ENCODE measurements at places on chromosomes 11 and 22.

- no peak for DNase-seq
Observed at GRCh38 chr11:44267750-44268613, 42.0 kb downstream of the ALX4 start.

GRCh38 chr11:79388201-79388600 is 52.6 kb downstream of the TENM4 start:
- DNase-seq: no peak

- DNase-seq: no peak
Observed at GRCh38 chr22:38327805-38328204, 10.6 kb upstream of the CSNK1E start.

GRCh38 chr22:19526702-19527111 is 2.5 kb upstream of the CLDN5 start:
- DNase-seq: no peak

GRCh38 chr11:110295531-110296225 is 736 bp downstream of the RDX start:
- DNase-seq: no peak

DNA sequence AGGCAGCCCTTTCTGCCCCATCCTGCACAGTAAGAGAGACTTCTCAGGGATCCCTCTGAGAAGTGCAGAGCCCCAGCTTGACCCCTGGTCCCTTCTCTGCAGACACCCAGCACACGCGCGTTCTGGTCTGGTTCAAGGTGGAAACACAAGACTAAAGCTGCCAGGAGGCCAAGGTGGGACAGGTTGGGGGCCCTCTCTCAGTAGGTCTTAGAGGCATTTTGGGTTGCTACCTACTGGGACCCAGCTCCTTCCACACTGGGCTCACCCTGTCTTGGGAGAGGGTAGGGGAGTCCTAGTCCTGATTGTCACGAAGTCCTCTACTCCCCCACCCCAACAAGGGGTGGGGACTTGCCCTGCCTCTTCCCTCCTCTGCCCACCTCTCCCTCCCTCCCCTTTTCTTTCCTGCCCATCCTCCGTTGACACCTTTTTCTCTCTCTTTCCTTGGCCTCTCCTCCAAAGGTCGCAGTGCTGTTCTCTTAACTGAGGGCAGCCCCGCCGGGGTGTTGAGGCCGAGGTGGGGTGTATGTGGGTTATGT is 763 bp upstream of the SOX10 start:
- DNase-seq: no peak

DNA sequence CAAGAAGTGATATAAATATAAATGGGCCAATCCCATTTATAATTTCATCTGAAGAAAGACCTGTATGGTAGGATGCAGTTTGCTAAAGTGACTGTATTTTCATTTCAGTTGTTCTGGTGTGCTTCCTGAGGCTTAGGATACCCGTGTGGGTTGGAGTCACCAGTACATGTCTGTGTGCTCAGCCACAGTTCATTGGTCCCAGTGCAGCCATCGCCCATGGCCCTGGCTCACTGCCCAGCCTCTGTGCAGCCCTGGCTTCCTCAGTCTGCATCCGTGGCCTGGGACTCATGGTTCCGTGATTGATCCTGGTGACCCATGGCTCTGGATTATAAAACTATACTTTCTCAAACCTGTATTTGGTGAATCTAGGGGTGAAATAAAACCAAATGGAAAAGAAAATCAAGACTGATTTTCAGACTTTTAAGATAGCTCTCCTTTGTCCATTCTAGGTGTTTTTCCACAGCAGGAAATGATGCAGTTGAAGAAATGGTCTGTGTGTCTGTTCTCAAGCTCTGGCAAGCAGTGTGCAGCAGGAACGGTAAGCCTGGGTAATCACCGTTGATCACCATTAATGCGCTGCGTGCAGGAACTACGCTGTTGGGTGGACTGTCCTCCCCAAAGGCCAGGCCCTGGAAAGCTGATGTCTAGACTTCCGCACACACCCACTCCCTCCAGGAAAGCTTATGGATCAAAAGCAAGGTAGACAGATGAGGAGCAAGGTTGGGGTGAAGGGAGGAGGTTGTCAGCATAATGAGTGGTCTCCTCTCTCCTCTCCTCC is 27.2 kb downstream of the TTC12 start:
- DNase-seq: no peak

DNA sequence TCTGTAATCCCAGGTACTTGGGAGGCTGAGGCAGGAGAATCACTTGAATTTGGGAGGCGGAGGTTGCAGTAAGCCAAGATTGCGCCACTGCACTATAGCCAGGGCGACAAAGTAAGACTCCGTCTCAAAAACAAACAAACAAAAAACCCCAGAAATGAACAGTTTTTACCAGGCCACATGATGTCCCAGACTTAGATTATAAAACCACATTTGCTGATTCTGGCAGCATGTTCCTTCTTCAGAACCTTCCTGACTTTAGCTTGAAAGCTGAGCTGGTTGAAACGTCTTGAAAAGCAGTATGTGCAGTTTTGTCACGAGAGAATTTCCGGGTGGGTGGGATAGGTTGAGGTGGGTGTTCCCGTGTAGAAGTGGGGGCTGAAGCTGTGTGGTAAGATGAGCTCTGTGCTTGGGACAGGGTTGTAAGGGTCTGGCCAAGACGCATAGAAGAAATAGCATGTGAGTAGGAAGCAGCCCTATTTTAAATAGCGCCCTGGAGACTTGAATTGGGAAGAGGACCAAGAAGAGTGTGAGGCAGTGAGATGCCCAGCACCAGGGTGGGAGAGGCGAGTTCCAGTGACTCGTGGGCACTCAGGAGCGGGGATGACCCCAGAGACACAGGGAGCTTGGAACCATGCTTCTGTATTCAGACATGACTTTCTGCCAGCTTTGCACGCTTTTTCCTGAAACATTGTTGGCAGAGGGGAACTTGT is 7.6 kb downstream of the AP2A2 start:
- DNase-seq: no peak

GRCh38 chr11:1451781-1452470 is 34.7 kb downstream of the MOB2 start:
- no peak for DNase-seq

DNA sequence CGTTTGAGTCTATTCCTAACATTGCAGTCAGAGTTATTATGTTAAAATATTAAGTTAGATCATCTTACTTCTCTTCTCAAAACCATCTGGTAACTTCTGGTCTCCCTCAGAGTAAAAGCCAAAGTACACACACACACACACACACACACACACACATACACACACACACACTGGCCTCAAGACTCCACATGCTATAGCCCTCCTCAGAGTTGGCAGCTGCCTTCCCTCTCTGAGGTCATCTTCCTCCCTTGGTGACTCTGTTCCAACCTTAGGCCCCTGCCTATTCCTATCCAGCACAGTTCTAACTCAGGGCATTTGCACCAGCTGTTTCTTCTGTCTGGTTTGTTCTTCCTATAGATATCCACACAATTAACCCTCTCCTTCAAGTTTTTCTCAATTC is 272.0 kb upstream of the SESN3 start:
- no peak for DNase-seq

DNA sequence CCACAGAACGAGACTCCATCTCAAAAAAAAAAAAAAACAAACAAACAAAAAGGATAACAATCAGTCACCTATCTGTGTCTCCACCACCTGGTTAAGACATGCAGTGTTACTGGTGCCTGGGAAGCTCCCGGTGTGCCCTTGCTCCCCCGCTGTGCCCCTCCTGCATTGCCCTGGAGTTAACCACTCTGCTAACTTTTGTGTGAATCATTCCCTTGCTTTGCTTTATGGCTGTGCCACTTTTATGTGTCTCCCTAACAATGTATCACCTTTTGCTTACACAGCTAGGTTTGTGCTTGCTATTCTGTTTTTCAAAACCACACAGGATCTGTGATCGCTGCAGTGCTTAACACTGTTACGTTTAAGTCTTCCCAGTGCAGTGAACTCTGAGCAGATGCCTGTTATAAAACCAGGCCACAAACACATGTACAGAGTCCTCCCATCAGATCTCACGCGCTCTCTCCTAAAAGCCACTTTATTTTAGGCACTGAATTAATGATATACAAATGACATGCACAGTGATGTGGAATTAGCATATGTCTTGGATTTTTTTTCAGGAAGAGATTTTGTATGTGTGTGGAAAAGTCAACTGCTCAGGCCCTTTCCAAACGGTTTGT is 69.9 kb downstream of the BUD13 start:
- no peak for DNase-seq

- DNase-seq: no peak
Observed at GRCh38 chr22:41848468-41848867, 15.6 kb downstream of the SREBF2 start.

DNA sequence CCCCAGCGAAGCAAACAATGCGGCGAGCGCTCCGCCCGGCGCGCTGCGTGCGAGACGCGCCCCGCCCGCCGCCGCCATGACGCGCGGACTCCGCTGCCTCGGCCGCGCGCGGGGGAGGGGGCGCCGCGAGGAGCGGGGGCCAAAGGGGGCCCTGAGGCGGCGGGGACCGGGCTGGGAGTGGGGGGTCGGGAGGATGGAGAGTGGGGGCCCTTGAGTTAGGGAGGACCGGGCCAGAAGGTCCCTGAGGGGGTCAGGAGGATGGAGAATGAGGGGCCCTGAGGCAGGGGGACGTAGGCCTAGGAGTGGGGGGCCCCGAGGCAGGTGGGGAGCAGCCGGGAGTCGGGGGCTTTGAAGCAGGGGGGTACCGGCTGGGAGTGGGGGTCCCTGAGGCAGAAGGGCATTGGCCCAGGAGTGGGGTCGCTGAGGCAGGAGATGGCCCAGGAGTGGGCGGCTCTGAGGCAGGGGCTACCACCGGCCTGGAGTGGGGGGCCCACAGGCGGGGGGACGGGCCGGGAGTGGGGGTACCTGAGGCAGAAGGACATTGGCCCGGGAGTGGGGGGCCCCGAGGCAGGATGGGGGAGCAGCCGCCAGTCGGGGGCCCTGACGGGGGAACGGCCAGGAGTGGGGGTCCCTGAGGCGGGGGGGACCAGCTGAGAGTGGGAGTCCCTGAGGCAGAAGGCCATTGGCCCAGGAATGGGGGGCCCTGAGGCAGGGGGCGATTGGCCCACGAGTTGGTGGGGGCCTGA is at the start of gene BRD1:
Gene BRD1, minus strand, starts transcription at position 21 of the 746 bp plus-strand sequence. CDS start 3,556 bp downstream, outside the sequence.
- DNase-seq: no peak

GRCh38 chr11:117179048-117179999 is 781 bp downstream of the SIDT2 start:
- no peak for DNase-seq

All from HFF-Myc (cell line).